HFFc6 (cell line): ENCODE measurements at places on chromosomes 12 and 14.

DNA sequence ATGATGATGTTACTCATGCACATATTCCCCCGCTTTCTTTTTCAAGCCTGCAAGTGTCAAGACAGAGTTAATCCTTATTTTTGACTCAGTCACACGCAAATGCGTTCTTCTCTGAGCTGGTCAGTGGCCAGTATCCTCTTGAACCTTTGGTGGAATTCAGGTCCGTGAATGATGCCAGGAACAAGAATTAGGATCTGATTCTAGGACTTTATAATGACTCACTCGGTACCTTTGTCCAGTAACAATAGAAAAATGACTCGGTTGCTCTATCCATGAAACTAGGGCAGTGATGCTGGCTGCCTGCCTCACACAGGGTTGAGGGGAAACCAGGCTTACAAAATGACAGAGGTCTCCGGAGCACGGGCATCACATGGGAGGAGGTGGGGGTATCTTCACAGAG, 185.8 kb upstream of the NUDT4 start:
- peak; percentile 77 for DNase-seq
- peak overlapping the region; percentile 84 for H3K27ac ChIP-seq
- H3K36me3 ChIP-seq: 0 out of 2 replicates have a peak, but pooled peaks cover 5% of the 10 kb centered on the region
- peak overlapping the region; percentile 78 for H3K4me3 ChIP-seq
- H3K27me3 ChIP-seq: no peaks in the 10 kb centered on the region

DNA sequence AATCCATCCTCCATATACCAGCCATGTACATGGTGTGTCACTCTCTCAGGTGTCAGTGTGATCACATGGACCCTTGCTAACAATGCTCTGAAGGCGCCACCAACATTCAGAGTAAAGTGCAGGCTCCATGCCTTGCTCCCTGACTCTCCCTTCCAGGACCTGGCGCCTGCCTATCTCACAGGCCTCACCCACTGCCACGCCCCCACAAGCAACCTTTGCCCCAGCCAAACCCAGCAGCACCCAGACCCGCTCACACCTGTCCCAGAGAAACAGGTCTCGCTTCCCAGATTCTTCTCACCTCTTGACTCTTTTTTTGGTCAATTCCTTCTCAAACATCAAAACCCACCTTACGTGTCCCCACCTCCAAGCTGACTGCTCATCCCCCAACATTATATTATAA, 52.3 kb downstream of the KCNK10 start:
- no peaks in the 10 kb centered on the region for H3K36me3 ChIP-seq
- H3K4me3 ChIP-seq: no peak overlapping the region
- peaks cover 3% of the 10 kb centered on the region; the same call in 1 of the 2 replicates for H3K27me3 ChIP-seq
- no peaks in the 10 kb centered on the region for H3K4me1 ChIP-seq
- no peak overlapping the region for H3K27ac ChIP-seq

GRCh38 chr14:67447033-67447381, 35.0 kb upstream of the PLEK2 start:
- no peak overlapping the region for H3K27ac ChIP-seq
- H3K36me3 ChIP-seq: peaks cover 9% of the 10 kb centered on the region; the same call in 1 of the 2 replicates
- peaks cover 39% of the 10 kb centered on the region for H3K27me3 ChIP-seq

DNA sequence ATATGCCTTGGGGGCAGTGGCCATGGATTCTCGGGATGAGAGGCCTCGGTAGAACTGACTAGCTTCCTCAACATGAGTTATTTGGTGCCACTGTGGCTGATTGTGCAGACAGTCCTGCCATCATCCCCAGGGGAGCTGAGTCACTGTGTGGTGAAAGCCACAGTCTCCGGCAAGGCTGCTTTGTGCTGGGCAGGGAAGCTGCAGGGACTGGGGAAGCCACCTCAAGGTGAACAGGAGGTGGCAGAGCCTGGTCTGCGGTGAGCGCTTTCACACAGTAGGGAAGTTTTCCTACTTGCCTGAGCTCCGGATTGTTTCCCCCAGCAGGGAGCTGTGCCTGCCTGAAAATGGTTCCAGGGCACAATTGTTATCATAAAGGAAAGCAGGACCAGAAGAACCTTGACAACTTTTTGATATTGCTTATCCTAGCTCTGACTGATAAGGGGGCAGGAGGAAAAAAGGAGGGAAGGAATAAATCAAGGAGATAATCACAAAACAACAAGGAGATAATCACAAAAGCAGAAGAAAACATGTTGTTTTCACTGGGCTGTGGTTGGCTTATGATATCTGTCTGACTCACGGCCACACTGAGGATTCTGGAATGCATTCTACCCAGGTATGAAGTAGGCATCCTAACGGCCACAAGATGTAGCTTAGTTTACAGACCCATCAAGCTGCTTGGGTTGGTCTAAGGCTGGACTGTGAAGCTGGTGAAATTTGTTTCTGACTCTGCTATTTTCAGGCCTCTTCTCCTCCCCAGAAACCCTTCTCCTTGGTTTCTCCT, 32.2 kb upstream of the GNG2 start:
- peak; percentile 72 for DNase-seq
- peaks cover 8% of the 10 kb centered on the region for H3K27me3 ChIP-seq
- H3K27ac ChIP-seq: no peak overlapping the region; the same call in 1 of the 2 replicates

GRCh38 chr14:40762177-40762576, 844.5 kb upstream of the LRFN5 start:
- no peaks in the 10 kb centered on the region for H3K27me3 ChIP-seq
- no peaks in the 10 kb centered on the region for H3K4me1 ChIP-seq
- no peak overlapping the region for H3K4me3 ChIP-seq
- no peaks in the 10 kb centered on the region for H3K36me3 ChIP-seq
- no peak overlapping the region for H3K27ac ChIP-seq

DNA sequence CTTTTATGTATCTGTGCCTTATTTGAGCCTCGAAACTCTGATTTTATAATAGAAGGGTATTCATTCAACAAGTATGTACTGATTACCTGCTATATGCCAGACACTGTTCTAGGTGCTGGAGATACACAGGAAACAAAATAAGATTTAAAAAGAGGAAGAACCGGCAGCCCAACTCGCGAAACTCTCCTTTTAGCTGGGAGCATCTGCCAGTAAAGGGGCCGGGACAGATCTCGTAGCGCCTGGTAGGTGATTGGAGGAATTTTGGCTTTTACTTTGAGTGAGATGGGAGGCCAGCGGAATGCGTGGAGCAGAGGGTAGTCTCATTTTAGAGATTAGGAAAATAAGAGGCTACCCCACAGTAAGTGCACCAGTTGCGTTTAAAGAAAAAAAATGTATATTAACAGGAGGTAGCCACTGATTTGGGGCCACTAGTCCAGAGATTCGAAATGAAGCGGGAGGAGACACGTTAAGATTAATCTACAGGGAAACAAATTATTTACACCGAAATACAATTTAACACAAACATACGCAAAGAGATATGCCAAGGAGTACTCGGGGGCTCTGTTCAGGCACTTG, 520 bp upstream of the MON2 start:
- H3K36me3 ChIP-seq: peaks cover 16% of the 10 kb centered on the region
- peak overlapping the region; percentile 76 for H3K27ac ChIP-seq
- peaks cover 22% of the 10 kb centered on the region for H3K4me1 ChIP-seq
- peak; percentile 20 for DNase-seq
- peaks cover 2% of the 10 kb centered on the region; the same call in 1 of the 2 replicates for H3K27me3 ChIP-seq

- no peaks in the 10 kb centered on the region for H3K36me3 ChIP-seq
- H3K4me1 ChIP-seq: peaks cover 62% of the 10 kb centered on the region
- H3K27me3 ChIP-seq: peaks cover 3% of the 10 kb centered on the region
- peak; percentile 80 for DNase-seq
- peak overlapping the region; percentile 77 for H3K4me3 ChIP-seq
Measured at GRCh38 chr12:75724928-75725312, 213.5 kb upstream of the KRR1 start.

- peak overlapping the region; percentile 65 for H3K4me3 ChIP-seq
- peak; percentile 52 for DNase-seq
- peaks cover 24% of the 10 kb centered on the region for H3K4me1 ChIP-seq
- H3K36me3 ChIP-seq: no peaks in the 10 kb centered on the region
- peak overlapping the region; percentile 5; the same call in 1 of the 2 replicates for H3K27ac ChIP-seq
- H3K27me3 ChIP-seq: peaks cover 4% of the 10 kb centered on the region
Measured at GRCh38 chr12:51341251-51342007, 5.0 kb downstream of the CELA1 start.

DNA sequence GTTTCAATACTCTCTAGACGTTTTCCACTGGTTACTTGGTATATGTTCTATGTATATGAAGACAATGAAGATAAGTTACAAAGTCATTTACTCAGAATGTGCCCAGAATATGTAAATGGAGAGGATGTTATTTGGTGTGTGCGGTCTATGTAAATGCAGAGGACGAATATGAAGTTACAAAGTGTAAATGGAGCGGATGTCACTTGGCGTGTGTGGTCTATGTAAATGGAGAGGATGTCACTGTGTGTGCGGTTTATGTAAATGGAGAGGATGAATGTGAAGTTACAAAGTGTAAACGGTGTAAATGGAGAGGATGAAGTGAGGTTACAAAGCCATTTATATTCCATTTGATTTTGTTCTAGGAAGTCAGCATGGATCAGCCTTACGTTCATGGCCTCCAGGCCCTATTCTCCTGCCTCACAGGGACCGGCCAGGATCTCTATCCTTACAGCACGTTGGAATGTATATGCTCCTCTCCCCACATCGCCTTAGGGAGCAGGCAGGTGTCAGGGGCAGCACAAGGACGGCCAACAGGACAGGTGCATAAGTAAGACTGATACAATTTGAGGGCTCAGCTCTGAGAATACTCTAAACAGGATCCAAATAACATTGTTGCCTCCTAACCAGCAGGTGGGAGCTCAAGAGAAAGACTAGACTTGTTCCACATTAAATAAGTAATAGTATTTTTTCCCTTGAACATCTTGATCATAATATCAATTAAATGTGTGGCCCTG, 42.4 kb downstream of the GLRX5 start:
- no peak overlapping the region for H3K27ac ChIP-seq
- H3K4me3 ChIP-seq: no peak overlapping the region
- no peaks in the 10 kb centered on the region for H3K36me3 ChIP-seq
- no peak for DNase-seq
- H3K27me3 ChIP-seq: peaks cover 14% of the 10 kb centered on the region

DNA sequence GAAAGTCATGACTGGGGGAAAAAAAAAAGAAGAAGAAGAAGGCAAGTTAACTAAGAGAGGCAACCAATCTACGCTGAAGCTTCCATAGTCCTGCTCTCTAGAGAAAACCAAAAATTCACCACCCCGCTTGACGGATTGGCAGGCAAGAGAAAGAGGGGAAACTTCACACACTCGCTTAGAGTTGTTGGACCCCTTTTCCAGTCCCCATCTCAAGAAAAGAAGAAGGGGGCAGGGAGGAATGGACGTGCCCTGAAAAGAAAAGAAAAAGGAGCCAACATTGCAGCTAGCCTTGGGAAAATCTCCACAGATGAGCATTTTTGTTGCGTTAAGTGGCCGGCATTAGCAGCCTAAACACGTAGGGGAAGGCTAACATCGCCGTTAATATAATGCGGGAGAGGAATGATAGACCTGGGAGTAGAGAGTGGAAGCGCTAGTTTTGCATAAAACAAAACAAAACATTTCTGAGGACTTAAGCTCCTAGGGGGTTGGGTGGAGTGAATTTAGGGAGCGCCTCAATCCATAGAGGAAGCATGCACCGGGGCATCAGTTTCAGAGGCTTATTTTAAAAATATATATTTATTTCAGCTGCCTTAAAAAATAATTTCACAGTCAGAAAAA, 11.3 kb upstream of the FOXG1 start:
- DNase-seq: no peak
- peaks cover 40% of the 10 kb centered on the region for H3K27me3 ChIP-seq
- H3K27ac ChIP-seq: no peak overlapping the region
- no peaks in the 10 kb centered on the region for H3K36me3 ChIP-seq
- peak overlapping the region; percentile 68; the same call in 1 of the 2 replicates for H3K4me3 ChIP-seq

DNA sequence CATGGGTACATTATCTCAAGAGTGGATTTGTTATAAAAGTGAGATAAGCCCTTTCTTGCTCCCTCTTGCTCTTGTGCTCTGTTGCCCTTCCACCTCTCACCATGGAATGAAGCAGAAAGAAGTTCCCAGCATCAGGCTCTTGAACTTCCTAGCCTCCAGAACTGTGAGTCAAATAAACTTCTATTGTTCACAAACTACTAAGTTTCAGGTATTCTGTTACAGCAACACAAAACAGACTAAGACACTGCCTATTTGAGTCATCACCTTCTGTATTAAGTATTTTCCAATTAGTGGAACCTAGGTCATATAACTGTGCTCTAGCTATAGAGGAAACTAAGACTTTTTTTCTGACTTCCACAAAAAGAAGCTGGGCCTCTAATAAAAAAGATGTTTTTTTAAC, 201.2 kb upstream of the FOXG1 start:
- no peak for DNase-seq
- H3K4me1 ChIP-seq: no peaks in the 10 kb centered on the region
- H3K36me3 ChIP-seq: no peaks in the 10 kb centered on the region; the same call in 1 of the 2 replicates
- H3K27me3 ChIP-seq: no peaks in the 10 kb centered on the region; the same call in 1 of the 2 replicates
- H3K27ac ChIP-seq: no peak overlapping the region
- H3K4me3 ChIP-seq: no peak overlapping the region

GRCh38 chr12:71708658-71709057, 22.8 kb downstream of the TMEM19 start:
- no peak overlapping the region for H3K27ac ChIP-seq
- peaks cover 7% of the 10 kb centered on the region; the same call in 1 of the 2 replicates for H3K36me3 ChIP-seq
- H3K4me1 ChIP-seq: peaks cover 35% of the 10 kb centered on the region
- DNase-seq: no peak
- no peak overlapping the region for H3K4me3 ChIP-seq

GRCh38 chr14:24096545-24097181, 2.6 kb downstream of the PCK2 start:
- no peaks in the 10 kb centered on the region; the same call in none of the 2 replicates for H3K27me3 ChIP-seq
- peak overlapping the region; percentile 21; the same call in 1 of the 2 replicates for H3K4me3 ChIP-seq
- no peak for DNase-seq
- H3K36me3 ChIP-seq: peaks cover 4% of the 10 kb centered on the region; the same call in 1 of the 2 replicates
- H3K27ac ChIP-seq: no peak overlapping the region
- H3K4me1 ChIP-seq: peaks cover 26% of the 10 kb centered on the region

- H3K27me3 ChIP-seq: no peaks in the 10 kb centered on the region
- H3K4me3 ChIP-seq: no peak overlapping the region
- peaks cover 4% of the 10 kb centered on the region; the same call in 1 of the 2 replicates for H3K36me3 ChIP-seq
- peaks cover 29% of the 10 kb centered on the region for H3K4me1 ChIP-seq
Measured at GRCh38 chr12:89895591-89895990, 187.0 kb upstream of the ATP2B1 start.

GRCh38 chr12:104466709-104467345, 10.1 kb downstream of the CHST11 start:
- peaks cover 10% of the 10 kb centered on the region; the same call in 1 of the 2 replicates for H3K4me1 ChIP-seq
- no peaks in the 10 kb centered on the region for H3K36me3 ChIP-seq
- no peak for DNase-seq
- peaks cover 5% of the 10 kb centered on the region for H3K27me3 ChIP-seq
- no peak overlapping the region for H3K4me3 ChIP-seq
